Left colon (tissue), 2 donors: ENCODE measurements at places on chromosomes 3 and 15.

- no peak for DNase-seq
Measured at GRCh38 chr3:38169027-38169317, 3.6 kb downstream of the OXSR1 start.

DNA sequence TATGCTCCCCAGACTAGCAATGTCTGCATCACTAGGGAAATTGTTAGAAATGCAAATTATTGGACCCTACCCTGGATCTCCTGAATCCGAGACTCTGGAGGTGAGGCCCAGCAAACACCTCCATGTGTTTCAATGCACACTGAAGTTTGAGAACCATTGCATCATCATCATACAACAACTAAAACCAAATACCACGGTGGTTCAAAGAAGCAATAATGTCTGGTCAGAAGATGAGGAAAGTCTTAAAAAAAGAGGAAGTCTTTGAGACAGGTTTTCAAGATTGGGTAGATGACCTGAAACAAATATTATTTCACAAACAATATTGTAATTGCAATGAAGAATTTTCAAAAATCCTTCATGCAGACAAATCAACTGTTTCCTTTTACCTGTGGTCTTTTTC, 60.3 kb upstream of the TRA2B start:
- no peak for DNase-seq

DNA sequence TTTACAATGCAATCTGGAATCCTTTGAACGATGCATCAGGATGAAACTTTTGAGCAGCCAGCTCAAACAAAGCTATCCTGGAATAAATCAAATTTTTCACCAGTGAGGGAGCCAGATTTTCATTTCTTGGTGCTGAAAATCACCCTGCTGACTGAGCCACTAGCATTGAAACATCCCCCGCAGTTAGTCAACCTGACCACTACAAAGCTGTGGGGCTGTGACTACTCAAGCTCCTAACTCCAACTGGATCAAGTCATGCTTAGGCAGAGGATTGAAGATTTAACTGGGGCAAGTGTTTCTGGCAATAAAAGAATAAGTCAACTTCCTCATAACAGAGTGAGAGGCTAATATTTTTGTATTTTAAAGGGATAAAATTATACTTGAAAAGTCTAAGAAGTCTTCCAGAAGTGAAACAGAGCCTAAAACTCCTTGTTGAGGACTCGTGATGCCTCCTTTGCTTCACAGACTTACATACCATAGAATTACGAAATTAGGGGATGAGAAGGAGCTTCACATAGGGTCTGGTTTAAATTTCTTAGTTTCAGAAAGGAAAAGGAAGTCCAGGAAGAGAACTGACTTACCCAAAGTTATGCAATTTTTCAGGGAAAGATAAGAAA, 177.8 kb downstream of the SERPINI1 start:
- no peak for DNase-seq

- DNase-seq: no peak
Measured at GRCh38 chr3:171757361-171758034, 52.8 kb downstream of the PLD1 start.
